Upper lobe of left lung (tissue), 6 donors: ENCODE measurements at places on chromosomes 5 and 9.

DNA sequence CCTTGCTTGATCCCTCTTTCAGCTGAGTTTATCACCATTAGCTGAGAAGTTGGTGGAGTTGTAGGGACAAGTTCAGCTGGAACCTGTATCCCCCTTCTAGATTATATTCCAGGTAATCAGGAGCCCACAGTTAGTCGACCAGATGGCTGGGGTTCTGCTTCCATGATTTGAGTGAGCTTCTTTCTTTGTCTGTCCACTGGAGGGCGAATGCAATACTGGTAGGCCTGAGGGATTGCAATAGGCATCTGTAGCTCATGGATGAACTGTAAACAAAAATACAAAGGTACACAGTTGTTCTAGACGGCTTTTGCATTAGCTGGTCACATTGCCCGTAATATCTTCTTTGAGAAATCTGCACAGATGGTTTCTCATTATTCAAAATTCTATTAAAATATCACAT is 88.9 kb downstream of the PCSK5 start:
- DNase-seq: no peak

DNA sequence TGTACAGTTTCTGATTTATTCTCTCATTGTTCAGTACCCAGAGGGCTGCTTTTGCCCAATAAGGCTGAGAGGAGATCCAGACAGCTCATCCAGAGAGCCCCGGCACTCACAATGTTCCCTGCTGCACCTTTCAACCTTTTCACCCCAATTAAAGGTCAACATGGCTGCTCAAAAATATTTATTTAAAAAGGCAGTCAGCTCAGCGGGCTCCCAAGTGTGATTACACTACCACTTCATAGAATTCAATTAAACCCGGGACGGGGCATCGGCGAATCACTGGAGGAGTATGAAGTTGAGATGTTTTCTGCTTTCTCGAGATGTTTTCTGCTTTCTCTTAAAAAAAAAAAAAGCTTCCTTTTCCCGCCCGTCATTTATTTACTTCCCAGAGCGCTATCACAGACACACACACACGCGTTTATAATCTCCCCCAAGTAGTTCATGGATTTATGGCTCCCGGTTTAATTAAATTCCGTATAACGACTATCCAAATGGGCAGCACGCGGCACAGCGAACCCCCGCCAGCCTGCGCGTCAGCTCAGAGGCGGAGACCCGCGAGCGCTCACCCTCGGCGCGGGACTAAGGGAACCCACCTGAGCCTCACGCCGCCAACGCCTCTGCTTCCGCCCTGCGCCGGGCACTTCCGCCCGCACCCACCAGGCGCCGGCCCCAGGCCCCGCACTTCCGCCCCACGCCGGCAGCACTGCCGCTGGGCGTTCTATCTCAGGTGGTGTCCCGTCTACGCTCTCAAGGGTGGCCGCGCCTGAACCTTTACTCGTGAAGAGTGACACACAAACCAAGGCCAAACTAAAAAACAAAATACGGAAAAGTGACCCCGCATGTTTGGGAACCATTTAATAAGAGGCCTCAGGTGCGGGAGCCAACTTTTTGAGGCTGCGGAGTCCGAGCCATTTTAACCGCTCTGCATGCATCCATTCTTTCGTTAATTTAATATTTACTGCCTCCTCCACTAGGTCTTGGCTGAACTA is at the start of gene C5orf63:
Gene C5orf63, minus strand, starts transcription at position 642 of the 986 bp plus-strand sequence. CDS start 14,507 bp downstream, outside the sequence.
- DNase-seq: peak; percentile 94

DNA sequence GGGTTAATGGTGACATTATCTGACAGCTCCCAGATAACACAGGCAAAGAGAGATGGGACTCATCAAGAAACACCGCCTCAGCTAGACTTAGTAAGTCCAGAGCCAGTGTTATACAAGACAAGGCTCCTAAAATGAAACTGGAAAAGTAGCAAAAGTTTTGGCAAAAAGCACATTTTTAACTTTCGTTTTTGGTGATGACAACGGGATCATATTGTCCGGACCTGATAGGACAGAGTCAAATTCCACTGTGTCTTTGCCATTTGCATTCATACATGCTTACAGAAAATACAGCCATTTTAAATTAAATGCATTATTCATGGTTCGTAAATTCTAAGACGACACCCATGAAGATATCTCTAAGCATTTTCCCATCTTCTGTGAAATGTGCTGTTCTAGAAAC is 152.1 kb downstream of the CRB2 start:
- no peak for DNase-seq

DNA sequence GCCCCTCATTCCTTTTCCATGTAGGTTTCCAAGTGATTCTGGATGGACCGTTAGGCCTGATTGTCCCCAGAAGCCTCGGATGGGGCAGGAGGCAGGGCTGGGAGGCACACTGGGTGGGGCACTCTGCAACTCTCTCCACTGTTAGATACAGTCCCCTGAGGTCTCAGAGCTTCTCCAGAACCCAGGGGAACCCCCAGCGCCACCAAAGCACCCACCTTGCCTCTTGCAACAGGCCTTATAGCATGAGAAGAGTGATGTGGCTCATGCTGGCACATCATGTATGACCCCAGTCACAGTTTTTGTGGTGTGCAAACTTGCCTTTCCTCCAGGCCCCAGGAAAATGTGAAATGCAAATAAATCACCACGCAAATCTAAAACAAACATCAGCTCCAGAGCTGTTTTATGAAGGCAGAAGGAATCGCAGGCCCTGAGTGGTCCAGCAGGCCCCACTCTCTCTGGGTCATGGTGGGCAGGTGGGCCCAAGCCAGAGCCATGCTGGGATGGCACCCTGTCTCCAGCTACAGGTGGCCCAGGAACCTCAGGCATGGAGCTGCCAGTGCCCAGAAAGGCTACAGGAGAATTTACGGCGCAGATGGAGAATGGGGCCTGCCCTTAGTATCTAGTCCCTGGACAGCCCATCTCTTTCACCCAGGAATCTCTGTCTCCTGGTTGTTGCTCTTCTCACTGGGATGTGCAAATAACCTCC is 36.3 kb upstream of the CDKN2AIPNL start:
- no peak for DNase-seq

- no peak for DNase-seq
These were observed 14.0 kb downstream of the ARL14EPL start for GRCh38 chr5:116046261-116046660.

GRCh38 chr5:103346162-103346748 is 87.7 kb downstream of the MACIR start:
- DNase-seq: no peak

- DNase-seq: no peak
These were observed 281.9 kb downstream of the GAS1 start for GRCh38 chr9:86665416-86665815.

- no peak for DNase-seq
These were observed 231.6 kb upstream of the VLDLR start for GRCh38 chr9:2390028-2390427.

GRCh38 chr9:34552986-34553385 is 30.2 kb upstream of the ENHO start:
- no peak for DNase-seq

DNA sequence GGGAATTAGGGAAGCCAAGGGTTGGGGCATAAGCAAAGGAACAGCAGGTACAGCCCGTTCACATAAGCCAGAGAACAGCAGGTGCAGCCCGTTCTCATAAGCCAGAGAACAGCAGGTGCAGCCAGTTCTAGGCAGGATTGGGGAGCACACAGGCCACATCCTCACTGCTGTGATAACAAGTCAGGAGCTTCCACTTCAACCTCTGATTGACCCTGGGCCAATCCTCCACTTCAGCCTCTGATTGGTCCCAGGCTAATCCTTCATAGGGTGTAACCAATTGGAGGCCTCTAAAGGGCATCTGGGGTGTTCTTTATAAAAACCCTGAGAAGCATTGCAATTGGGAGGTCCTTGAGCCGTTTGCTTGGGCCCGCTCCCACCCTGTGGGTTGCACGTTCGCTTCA is 27.5 kb downstream of the CEL start:
- DNase-seq: no peak

- no peak for DNase-seq
These were observed 108.9 kb downstream of the FOXD1 start for GRCh38 chr5:73339711-73340110.
